Jurkat, Clone E6-1 (cell line): ENCODE measurements at places on chromosomes 4 and X.

DNA sequence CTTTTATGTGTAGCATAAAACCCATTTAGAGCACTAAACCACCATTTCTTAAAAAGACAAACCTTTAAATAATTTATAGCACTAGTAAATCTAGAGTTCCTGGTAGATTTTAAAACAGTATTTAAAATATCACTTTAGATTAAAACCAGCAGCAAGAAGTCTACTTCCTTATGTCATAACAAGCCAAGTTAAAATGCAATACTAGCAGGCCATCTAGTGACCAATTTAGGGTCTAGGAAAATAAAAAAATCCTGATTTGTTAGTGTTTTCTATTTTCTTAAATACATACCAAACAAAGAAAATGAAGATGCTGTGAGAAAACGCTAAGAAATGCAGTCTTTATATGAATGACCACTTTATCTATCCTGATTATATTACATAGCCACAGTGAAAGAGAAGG lies 53.9 kb downstream of the PAPSS1 start:
- no peak for DNase-seq

GRCh38 chrX:70494441-70494840 lies 49.8 kb downstream of the DLG3 start:
- no peak for DNase-seq

DNA sequence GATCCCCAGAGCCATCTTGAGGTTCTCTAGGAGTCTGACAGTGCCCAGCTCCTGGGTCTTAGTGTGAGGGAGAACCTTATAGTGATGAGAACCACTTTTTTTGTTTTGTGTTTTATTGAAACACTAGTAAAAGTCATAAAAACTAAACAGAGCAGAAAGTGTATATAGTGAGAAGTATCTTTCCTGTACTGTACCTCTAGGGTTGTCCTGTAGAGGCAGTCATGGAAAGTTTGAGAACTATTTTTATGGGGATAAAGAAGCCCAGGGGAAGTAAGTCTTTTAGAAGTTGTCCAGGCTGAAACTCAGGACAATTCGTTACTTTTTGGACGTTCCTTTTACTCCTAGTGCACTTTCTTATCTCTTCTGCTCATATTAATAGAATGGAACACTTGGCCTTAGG lies 40.9 kb downstream of the ADH5 start:
- DNase-seq, result no peak

GRCh38 chr4:30943356-30943755 lies 223.2 kb downstream of the PCDH7 start:
- DNase-seq, result no peak

DNA sequence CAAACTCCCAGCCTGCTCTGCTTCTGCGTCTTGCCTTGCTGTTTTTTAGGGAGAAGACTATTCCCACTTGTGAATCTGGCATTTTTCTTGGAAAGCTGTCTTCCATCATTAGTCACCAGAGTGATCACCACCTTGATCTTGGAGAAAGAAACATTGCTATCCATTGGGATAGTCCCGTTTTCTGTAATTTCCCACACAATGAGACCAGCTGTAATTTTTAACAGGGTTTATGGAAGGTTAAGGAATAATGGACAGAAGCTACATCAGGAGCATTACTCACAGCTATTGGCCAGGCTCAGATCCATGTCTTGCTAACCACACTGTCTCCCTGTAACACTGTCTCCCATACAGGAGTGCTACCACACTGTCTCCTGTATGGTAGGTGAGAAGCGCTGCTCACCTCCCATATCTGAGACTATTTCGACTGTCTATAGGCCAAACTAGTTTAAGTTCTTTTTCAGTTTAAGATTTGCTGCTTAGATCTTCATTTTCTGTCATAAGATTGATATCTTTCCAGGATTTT lies 523.0 kb downstream of the SPRY1 start:
- DNase-seq, result no peak

- DNase-seq, result no peak
Measured at GRCh38 chr4:129326571-129327460, 230.9 kb downstream of the C4orf33 start.

GRCh38 chr4:2910409-2910808 lies 52.8 kb downstream of the NOP14 start:
- DNase-seq, result no peak

DNA sequence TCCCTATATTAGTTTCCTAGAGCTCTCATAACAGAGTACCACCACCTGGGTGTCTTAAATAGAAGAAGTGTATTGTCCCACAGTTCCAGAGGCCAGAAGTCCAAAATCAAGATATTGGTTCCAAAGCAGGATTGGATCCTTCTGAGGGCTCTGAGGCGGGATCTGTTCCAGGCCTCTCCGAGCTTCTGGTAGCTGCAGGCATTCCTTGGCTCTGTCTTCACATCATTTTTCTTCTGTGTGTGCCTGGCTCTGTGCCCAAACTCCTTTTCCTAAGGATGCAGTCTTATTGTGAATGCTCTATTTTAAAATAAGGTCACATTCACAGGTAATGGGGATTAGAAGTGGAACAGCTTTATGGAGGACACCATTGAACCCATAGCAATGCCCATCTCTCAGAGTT lies 253.7 kb upstream of the TAPT1 start:
- no peak for DNase-seq

DNA sequence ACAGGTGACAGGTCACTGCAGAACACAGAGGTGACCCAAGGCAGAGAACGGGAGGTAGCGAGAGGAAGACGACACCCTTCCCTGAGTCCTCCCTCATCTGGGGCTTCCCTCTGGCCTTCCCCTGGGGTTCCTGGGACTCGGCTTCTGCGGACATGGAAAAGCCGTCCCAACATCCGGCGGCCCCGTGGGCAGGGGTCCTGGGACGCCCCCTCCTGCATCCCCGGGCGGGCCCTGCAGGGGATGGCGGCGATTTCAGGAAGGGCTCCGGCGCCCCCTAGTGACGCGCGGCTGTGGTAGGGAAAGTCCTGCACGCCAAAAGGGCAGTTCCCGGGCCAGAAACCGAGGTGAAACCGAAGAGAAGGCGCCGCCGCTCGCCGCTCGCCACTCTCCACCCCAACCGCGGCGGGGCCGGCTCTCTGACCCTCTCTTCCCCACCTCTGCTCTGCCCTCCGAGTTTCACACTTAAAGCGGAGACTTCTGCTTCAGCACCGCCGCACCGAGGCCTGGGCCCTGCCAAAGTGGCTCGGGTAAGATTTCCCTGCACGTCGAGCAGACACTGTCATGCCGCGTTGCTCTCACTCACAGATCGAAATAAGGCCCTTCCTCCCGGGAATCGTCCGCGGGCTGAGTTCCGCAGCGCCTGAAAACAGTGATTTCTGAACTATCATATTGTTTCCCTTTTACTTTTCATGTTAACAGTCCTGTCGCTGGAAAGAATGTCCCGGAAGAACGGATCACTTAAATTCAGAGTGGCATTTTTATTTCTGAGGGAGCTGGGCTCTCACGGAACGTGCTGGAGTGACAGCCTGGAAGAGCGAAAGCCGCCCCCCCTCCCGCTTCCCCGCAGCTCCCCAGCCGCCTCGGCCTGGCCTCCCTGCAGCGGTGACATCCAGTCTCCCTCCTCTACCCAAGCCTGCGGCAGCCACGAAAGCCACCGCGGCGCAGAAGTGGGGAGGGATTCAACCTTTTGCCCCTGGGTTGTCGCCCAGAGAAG lies 110.6 kb downstream of the DCTD start:
- DNase-seq, result no peak

- DNase-seq, result peak; percentile 54
Measured at GRCh38 chr4:92387459-92388069, 83.8 kb downstream of the GRID2 start.

DNA sequence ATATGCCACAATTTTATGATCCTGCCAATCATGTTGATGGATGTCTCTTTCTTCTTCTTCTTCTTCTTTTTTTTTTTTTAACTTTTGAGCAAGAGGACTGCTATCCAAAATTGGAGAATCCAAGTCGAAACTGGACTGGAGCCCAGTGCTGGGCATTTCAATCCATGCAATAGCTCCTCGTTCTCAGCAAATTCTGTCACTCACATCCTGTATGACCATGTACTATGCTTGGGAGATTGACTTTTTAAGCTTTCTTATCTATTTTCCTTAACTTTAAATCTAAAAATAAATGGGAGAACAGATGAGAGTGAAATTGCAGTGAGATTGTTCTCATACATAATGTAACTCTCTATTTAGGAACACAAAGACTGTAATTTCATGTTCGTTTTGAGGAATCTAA lies 123.0 kb upstream of the PUDP start:
- DNase-seq, result no peak

GRCh38 chrX:77174680-77175519 lies 272.3 kb upstream of the FGF16 start:
- no peak for DNase-seq

DNA sequence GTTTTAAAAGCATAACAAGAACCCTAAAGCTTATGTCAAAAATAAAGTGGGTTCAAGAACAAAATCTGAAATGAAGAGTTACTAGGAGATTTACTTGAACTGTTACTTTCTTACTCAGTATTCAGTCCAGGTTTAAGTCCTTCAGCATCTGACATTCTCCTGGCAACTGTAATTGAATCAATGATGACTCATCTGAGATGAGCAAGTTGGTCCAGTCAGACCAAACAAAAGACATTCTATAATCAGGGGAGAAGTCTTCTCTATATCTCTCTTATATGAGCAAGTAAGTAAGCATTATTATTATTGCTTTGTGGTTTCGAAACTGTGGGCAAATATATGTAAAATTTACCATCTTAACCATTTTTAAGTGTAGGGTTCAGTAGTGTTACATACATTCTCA lies 34.6 kb downstream of the MAP9 start:
- no peak for DNase-seq

- no peak for DNase-seq
Measured at GRCh38 chrX:148389629-148390028, 110.8 kb upstream of the AFF2 start.

DNA sequence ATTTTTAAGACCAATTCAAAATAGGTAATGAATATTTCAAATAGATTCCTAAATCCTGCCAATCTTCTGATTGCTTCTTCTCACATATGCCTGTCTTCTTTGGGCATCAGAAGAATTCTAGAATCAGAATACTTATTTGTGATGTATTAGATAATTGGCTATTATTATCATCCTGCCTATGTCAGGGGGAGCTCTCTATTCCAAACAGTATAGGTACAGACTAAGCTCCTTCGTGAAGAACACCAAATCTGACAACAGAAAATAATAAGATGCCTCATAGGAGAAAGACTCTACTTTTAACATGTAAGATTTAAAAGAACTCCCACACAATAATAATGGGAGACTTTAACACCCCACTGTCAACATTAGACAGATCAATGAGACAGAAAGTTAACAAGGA lies at the start of gene IQCM:
Gene IQCM, minus strand, starts transcription at position 101 of the 400 bp plus-strand sequence. CDS start 73,152 bp downstream, outside the sequence.
- no peak for DNase-seq

- DNase-seq, result no peak
Measured at GRCh38 chrX:68889249-68889648, 60.4 kb downstream of the EFNB1 start.

DNA sequence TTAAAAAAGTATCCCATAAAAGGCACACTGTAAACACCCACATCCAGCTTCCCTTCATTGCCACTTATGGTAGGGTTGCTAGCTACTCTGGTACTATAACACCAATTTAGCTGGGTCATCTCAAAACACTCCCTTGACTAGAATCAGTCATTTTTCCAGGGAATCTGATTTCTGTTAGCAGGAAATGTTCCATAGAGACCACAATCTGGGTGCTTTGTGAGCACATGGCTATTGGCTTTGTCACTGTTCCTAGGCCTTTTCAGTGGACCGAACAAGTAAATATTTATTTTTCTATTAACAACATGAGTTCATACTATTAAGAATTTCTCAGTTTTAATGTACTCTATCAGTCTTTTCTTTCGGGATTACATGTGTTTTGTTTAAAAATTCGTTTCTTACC lies 404.7 kb upstream of the GNPDA2 start:
- DNase-seq, result no peak

GRCh38 chr4:97912156-97912555 lies 231.1 kb downstream of the STPG2 start:
- DNase-seq, result no peak

- no peak for DNase-seq
Measured at GRCh38 chrX:150212672-150213480, 150.2 kb upstream of the MAMLD1 start.

DNA sequence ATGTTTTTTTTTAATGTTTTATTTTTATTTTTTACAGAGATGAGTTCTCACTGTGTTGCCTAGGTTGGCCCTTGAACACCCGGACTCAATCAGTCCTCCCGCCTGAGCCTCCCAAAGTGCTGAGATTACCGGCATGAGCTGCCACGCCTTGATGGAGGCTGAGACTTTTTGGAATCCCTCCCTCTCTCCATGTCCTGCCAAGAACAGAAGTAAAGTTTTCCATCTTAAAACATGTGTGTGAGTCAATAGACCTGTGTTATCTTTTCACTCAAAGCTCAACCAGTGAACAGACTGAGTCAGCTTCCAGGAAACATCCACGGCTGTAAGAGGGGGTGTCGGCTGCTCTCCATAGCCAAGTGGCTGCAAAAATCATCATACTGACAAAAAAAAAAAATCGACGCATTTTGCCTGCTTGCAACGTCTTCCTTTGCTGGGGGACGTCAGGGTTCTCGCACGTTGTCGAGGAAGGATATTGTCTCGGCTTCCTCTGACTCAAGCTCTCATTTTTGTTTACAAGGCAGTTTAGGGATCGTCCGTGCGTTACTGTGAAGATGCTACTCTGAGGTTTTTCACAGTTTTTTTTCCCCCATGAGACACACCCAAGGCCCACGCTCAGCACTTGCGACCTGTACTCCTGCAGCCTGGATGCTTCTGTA lies 10.0 kb upstream of the ASMTL start:
- DNase-seq, result no peak

- no peak for DNase-seq
Measured at GRCh38 chr4:52094376-52095145, 43.5 kb downstream of the SPATA18 start.

- peak; percentile 6 for DNase-seq
Measured at GRCh38 chr4:89482251-89482650, 174.7 kb upstream of the GPRIN3 start.

- DNase-seq, result no peak
Measured at GRCh38 chrX:101658661-101659491, 774 bp downstream of the ARMCX2 start.

DNA sequence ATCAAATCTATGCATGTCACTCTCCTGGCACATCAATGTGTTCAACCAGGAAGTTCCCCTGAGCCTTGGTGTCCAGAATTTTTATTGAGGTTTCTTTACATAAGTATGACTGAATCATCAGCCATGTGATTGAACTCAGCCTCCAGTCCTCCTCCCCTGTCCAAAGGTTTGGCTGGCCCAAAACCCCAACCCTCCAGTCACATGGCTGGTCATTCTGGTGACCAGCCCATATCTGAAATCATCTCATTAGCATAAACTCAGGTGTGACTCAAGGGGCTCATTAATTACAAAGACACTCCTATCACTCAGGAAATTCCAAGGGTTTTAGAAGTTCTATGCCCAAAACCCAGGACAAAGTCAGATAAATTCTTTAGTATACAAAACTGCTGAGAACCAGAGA lies 20.6 kb upstream of the SUPT20HL2 start:
- no peak for DNase-seq

DNA sequence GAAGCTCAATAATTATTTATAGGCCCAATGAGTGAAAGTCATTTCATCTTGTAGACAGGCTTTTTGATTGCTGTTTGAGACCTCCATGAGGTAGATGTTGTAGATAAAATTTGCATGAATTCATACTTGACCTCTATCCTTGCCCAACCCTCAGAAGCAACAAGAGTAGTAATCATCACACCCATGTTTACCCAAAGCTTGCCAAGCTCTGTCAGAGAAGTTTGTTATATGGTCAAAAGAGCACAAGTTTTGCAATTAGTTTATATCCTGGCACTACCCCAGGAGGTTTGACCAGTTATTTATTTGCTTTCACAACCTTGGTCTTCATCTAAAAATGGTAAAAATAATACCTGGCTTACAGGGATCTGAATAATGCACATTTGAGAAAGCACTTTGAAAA lies 20.7 kb downstream of the ADH7 start:
- DNase-seq, result no peak

- DNase-seq, result no peak
Measured at GRCh38 chrX:49171752-49172279, at the start of gene PLP2. Gene PLP2 (plus strand): TSS chrX:49171898. CDS start chrX:49172001, 103 bp downstream.
